ENCODE measurements at places on chromosomes 16 and 17.

DNA sequence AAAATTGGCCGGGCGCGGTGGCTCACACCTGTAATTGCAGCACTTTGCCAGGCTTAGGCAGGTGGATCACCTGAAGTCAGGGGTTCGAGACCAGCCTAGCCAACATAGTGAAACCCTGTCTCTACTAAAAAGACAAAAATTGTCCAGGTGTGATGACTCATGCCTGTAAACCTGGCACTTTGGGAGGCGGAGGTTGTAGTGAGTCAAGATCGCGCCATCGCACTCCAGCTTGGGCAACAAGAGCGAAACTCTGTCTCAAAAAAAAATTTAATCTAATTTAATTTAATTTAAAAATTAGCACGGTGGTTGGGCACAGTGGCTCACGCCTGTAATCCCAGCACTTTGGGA lies 1.6 kb upstream of the HBQ1 start:
- DNase-seq = no peak

GRCh38 chr17:19713901-19714361 lies 2.5 kb downstream of the SLC47A2 start:
- DNase-seq = no peak

GRCh38 chr16:57531635-57532265 lies 4.6 kb downstream of the CCDC102A start:
- DNase-seq = no peak

DNA sequence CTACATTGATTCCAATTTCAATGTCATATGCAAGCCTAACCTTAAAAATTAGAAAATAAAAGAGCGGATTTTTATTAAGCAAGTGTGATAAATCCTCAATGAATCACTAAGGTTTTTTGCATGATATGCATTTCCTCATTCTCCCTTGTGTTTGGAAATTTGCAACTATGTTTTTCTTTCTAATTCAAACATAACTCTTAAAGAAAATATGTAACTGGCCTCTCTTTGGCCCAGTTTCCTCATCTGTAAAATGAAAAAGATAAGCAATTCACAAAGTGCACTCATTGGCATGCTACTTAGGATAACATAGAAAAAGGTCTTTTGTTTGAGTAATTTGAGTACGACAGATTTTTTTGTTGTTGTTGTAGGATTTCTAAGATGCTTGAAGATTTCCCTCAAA lies 295.5 kb downstream of the CDH11 start:
- no peak for DNase-seq

DNA sequence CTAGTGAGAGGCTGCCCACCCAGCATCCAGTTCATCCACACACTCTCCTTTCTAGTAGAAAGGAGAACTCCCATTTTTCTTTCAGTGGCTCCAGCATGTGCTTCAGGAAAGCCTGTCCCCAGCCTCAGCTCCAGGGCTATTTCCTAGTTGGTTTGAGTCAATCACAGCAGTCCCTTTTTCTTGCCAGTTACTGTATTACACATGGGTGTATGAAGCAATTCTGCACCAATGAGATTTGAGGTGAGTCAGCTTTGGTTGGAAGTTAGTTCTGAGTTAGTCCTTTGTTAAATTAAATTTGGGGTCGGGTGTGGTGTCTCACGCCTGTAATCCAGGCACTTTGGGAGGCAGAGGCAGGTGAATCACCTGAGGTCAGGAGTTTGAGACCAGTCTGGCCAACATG lies 24.8 kb downstream of the RAD51D start:
- DNase-seq = no peak

Measured in activated CD4-positive, CD25-positive, alpha-beta regulatory T cell treated with anti-CD3 and anti-CD28 coated beads, Interleukin-2, amount 50 U/mL, for 16 hours (primary cell).